GM23338 (cell line): ENCODE measurements at places on chromosomes 6 and 20.
A peak's percentile ranks its signal among the peaks of the same experiment; 100 is the strongest.

DNA sequence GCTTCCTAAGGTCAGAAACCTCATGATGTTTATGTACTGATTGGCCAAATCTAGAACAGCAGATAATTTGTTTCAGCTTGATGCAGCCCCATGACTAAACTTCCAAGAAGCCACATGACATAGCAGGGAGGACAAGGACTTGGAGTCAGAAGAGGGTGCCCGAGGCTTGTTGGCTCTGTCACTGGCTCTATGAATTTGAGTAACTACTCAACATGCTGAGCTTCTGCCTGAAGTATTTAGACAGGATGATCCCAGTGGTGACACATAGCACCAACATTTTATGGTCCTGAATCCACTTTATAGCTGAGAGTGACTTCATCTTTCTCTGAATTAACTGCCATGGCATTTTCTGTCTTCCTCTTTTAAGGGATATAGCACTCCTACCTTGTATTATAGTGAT, 13.5 kb upstream of the TBX18 start:
- DNase-seq = no peak

GRCh38 chr20:61760731-61761130, 304.9 kb downstream of the TAF4 start:
- DNase-seq = no peak

- DNase-seq = no peak
These were observed 109.3 kb downstream of the SESN1 start for GRCh38 chr6:108985301-108985700.

DNA sequence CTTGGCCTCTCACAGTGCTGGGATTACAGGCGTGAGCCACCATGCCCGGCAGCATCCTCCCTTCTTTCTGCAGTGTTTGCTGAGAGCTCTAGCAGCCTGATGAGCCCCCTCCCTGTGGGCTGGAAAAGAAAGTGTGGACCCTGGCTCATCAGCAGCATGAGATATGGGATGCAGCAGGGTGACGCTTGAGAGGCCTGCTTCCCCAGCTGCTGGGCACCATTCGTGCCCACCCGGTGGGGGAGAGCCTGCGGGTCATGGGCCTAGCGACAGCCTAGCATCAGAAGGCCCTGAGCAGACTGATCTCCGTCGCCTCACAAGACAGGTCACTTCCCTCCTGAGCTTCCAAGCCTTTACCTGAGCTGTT, 16.0 kb upstream of the CCDC167 start:
- DNase-seq = no peak

DNA sequence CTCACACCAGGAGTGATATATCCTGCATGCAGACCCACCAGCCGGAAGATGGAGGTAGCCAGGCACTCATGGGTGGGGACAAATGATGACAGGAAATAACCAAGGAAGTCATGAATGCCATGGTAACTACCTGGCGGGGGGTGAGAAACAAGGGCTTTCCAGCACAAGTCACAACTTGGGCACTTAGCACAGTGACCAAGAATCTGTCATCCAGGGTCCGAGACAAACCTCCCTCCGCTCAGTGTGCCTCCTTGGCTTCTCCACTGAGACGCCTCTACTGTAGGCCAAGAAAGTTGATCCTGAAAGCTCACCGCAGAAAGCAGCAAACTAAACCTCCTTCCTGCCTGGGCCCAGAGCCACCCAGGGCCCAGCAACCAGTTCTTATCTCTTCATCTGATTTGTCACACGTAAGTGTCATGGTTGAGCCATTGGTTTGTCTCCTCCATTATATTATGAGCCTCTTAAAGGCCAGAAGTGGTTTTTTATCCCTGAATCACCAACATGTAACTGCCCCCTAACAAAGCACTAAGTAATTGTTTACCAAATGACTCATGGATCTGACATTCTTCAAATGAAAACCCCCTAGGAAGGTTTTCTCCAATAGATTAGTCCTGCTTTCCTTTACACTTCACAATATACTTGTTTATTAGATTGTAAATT, 84.3 kb upstream of the TAB2 start:
- no peak for DNase-seq

DNA sequence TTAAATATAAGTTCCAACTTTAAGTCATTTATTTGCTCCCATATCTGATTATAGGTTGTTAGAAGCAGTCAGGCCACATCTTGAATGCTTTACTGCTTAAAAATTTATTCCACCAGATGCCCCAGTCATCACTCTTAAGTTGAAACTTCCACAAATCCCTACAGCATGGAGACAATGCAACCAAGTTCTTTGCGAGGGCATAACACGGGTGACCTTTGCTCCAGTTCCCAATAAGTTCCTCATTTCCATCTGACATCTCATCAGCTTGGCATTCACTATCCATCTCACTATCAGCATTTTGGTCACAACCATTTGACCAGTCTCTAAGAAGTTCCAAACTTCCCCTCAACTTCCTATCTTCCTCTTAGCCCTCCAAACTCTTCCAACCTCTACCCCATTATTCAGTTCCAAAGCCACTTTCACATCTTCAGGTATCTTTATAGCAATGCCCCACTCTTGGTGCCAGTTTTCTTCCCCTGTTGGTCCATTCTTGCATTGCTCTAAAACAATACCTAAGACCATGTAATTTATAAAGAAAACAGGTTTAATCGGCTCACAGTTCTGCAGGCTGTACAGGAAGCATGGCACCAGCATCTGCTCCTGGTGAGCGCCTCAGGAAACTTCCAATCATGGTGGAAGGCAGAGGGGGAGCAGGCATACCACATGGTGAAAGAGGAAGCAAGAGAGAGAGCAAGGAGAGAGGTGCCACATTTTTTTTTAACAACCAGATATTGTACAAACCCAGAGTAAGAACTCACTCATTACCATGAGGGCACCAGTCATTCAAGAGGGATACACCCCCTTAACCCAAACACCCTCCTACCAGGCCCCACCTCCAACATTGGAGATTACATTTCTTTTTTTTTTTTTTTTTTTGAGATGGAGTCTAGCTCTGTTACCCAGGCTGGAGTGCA, 15.9 kb upstream of the ITPR3 start:
- DNase-seq = no peak

DNA sequence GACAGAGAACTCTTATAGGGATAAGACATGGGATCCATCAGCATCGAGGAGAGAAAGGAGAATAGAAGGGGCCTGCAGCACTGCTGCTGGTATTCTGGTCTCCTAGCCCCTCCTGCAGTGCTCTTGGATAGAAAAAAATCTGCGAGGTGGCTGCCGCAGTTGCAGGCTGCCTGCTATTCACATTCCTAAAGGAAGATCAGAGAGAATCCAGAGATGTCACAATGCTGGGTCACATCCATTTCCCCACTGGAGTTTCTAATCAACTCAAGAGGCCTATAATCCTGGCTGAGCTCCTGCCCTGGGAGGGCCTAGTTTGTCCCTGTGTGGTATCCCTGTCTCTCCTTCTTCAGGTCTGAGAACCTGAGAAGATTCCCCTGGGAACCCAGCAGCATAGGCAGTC, 357.8 kb downstream of the MAFB start:
- no peak for DNase-seq

DNA sequence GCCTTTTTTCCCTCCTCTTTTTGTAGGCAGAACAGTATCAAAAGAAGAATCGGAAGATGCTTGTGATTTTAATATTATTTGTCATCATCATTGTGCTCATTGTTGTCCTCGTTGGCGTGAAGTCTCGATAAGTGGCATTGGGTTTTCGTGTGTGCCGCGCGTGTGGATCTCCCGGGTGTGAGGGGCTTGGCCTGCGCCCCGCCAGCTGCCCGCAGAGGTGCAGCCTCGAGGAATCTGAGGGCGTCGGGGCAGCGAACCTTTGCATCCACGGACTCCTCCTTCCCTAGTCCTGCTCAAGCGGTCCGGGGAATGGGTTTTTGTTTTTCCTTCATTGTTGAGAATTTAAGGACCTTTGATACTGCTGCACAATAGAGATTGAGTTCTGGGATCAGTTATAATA, 16.4 kb upstream of the NPEPL1 start:
- DNase-seq = no peak

DNA sequence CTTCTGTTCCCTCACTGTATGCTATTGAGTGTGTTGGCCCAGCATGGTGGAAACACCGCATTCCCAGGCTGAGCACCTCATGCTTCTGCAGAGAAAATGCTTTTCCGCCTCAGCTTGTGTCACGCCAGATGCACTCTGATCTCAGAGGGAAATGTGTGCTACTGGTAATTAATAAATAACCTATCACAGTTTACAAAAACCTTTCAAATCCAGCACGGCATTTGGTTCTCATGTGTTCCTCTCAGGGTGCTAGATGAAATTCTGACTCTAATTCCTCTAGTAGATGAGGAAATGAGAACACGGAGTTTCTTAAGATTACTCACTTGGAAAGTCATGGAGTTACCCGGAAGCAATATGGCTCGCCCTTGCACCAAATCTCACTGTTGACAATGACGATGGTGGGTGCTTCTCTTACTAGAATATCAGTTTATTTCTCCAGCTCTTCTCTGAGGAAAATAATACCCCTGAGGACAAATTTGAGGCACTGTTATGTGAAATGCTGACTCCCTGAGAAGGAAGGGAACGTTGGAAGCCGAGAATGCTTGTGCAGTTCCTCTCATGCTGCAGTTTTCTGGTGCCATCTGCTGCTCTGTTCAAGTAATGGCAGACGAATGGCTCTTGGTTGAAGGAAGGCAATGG, 116.6 kb downstream of the RNF144B start:
- DNase-seq = peak; percentile 88

DNA sequence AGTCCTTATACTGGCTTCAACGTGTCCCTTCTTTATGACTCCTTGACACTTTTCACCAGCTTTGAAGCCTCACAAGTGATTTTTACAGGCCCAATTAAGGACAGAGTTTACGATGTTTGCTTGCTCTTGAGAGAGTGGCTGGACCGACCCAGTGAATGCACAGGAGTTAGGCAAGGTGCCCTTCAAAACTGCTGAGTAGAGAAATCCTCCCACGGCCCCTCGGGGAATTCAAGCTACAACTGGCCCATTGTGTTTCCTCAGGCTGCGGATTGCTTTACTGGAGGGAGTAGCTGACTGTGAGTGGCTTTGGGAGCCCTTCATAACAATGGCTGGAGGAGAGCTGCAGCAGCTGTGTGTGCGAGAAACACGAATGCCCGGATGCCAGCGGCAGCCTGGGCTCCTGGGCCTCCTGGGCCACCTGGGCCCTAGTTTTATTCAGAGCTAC, 50.0 kb downstream of the SGK1 start:
- peak; percentile 82 for DNase-seq

DNA sequence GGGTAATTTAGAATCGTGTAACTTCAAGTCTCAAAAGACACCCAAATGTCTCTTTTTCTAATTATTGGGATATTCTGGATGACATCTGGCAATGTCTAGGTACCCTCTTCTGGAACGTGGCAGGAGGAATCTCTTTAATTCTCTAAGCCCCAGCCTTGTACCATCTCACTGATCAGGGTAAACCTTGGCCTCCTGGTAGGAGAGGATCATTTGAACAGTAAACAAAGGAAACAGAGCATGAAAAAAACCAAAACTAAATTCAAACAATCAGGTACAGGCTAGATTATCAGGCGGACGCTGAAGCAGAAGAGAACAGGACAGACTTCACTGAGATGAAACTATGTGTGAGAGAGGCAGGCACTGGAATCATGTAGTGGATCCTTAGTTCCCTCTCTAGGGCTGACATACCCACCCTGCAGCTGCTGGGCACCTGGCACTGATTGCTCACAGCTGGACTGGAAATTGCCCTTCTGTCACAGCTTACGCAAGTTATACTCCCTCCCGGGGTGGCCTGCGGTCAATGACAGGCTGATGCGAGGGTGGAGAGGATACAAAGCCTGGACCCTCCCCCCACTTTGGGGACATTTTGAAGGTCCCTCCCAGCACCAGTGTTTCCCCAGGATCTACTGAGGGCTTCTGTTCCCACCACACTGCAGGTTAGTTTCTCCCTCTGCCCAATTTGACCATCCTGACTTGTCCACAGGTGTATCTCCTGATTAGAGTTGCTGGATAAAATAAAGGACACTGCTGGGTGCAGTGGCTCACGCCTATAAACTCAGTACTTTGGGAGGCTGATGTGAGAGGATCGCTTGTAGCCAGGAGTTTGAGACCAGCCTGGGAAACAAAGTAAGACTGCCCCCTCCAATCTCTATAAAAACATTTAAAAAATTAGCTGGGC, 20.6 kb upstream of the ZBTB24 start:
- DNase-seq = no peak

GRCh38 chr6:14095437-14095836, 22.1 kb upstream of the CD83 start:
- DNase-seq = no peak

- no peak for DNase-seq
These were observed 365.3 kb downstream of the TENT5A start for GRCh38 chr6:81387163-81387562.

DNA sequence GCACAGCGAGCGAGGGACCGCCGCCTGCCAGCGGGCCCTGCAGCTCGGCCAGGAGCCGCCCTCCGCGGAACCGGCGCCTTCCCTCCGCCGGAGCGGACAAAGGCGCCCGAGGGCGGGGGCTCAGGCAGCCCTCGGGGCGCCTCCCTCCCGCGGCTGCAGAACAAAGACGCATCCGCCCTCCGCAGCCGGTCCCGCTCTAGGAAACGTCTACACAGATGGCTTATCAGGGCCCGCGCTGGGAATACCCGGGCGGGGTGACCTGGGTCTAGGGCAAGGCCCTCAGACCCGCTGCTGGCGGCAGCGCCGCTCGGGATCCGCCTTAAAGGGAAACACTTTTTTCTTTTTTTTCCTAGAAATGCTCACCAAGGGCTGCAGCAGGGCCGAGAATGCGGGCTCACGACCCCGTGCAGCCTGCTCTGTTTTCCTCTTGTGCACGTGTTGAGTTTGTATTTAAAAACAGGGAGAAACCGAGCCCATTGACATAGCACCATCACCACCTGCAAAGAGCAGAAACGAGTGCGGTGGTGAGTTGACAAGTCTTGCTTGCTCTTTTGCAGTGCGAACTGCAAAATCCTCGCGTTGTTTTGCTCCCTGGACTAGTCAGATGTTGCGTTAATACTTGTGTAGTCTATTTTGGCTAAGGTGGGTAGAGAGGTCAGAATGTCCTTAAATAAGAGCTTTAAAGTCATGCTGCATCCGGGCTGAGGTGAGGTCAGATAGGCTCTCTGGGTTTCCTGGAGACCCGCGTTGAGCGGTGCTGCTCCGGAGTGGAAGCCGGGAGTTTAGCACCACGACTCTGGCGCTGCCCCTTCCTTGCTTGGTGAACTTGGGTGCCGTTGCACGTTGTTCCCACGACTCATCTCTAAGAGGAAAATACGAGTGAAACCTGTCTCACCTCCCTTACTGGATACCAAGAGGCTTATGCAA, 1.1 kb upstream of the RPS6KA2 start:
- peak; percentile 78 for DNase-seq

DNA sequence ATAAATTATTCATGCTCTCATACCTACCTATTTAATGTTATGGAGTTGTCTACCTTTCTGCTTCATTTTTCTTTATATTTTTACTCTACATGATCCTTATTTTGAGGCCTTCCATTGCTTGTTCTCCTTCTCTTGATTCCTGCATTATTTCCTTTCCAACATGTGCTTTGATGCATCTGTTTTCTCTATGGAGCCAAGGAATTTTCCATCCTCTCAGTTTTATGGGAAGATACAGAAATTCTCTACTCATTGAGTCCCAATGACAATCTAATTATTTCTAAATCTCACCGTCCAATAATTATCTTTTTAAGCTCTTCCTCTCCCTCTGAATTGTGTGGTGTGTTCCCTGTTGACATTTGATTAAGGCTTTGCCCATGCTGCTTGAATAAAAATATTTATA, 136.0 kb downstream of the PACRG start:
- DNase-seq = no peak

GRCh38 chr6:108955329-108955949, 107.2 kb downstream of the ARMC2 start:
- DNase-seq = no peak
